ENCODE measurements at places on chromosomes 1 and 21. TPM values are rescaled to one million over a fixed set of nuclear protein-coding genes. Genes with fewer than 3 reads are reported as not detected.

PGLYRP4 gene
- not detected for total RNA-seq

RSPO1 gene
- total RNA-seq = not detected

E2F2 gene
- total RNA-seq = 2.6 TPM

CADM3 gene
- total RNA-seq = 1.3 TPM

CSF3R gene
- total RNA-seq = not detected

C4BPA gene
- total RNA-seq = not detected

Data from vein endothelial cell (primary cell).